ENCODE measurements at places on chromosomes 3 and 15. TPM values are rescaled to one million over a fixed set of nuclear protein-coding genes. Genes with fewer than 3 reads are reported as not detected.

The LAMB2 gene
- 1.2 TPM for total RNA-seq

GRCh38 chr3:52756141-52756540 lies 14.6 kb downstream of the NEK4 start:
- DNase-seq, result no peak

DNA sequence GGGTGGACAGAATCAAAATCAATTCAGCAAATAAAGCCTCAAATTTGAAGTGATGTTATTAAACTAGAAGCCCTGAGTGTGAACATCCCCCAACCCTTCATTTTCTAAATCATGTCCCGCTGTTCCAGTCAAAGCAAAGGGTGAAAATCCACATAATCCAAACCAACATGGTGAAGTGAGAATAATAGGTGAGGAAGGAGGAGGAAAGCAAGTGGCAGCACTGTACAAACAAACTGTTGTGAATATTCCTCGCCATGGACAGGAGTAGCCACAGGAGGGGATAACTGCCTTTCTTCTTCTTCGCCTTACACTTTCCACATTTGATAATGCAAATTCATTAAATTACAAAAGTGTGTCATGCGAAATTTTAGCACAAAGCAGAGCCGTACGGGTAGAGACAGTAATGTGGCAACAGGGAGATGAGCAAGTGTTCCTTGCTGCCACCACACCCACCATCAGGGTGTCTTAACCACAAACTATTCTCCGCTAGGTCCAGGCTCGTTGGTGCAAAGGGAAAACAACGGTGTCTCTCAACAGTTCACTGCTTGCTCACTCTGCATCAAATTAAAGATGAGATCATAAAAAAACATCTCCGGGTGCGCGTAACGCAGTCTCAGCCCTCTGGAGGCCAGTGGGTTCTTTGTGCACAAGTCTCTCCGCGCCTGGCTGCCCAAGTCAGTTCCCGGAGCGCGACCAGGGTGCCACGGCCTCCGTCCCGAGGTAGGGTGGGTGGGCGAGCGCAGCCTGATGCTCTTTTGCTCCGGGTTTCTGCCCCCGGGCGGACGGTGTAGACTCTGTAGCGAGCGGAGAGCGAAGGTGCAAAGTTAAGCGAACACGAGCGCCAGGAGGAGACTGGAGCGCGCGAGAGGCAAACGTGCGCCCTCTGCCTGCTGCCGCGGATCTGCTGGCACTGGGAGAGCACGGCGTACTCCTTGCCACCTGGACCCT lies 6.7 kb downstream of the EPHA3 start:
- peak; percentile 6 for DNase-seq

The CIDEC gene
- total RNA-seq, result not detected

DNA sequence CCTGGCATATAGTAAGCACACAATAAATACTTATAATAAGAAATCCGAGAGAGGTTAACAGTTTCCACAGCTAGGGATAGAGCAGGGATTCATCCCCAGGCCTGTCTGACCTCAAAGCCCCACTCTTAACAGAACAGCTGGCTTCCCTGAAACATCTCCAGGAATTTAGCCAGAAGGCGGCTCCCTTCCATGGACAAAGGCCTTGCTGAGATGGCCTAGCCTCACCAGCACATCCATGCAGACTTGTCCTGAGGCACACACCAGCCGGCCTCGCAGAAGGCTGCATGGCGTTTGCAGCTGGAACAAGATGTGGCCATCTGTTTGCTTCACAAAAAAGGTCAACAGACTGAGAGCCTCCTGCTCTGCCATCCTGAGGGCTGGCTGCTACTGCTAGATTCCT lies 245.4 kb downstream of the SLCO3A1 start:
- DNase-seq, result no peak

All from naive thymus-derived CD4-positive, alpha-beta T cell (primary cell).